ENCODE measurements at places on chromosomes 16 and 17. TPM values are rescaled to one million over a fixed set of nuclear protein-coding genes. Genes with fewer than 3 reads are reported as not detected.

- peaks cover 10% of the 10 kb centered on the region for H3K4me1 ChIP-seq
- no peak overlapping the region for H3K4me3 ChIP-seq
Measured at GRCh38 chr17:8081876-8082275, 5.6 kb downstream of the ALOX12B start.

GRCh38 chr17:45155029-45155428 lies 6.6 kb upstream of the HEXIM2 start:
- DNase-seq, result no peak
- no peak overlapping the region for H3K27ac ChIP-seq
- no peaks in the 10 kb centered on the region for H3K36me3 ChIP-seq
- peaks cover 5% of the 10 kb centered on the region for H3K27me3 ChIP-seq

GRCh38 chr17:49996495-49997300 lies 1.7 kb upstream of the DLX3 start:
- no peak overlapping the region for H3K27ac ChIP-seq
- peak; percentile 64 for DNase-seq
- H3K4me3 ChIP-seq, result peak overlapping the region; percentile 69
- H3K27me3 ChIP-seq, result peaks cover 95% of the 10 kb centered on the region

DNA sequence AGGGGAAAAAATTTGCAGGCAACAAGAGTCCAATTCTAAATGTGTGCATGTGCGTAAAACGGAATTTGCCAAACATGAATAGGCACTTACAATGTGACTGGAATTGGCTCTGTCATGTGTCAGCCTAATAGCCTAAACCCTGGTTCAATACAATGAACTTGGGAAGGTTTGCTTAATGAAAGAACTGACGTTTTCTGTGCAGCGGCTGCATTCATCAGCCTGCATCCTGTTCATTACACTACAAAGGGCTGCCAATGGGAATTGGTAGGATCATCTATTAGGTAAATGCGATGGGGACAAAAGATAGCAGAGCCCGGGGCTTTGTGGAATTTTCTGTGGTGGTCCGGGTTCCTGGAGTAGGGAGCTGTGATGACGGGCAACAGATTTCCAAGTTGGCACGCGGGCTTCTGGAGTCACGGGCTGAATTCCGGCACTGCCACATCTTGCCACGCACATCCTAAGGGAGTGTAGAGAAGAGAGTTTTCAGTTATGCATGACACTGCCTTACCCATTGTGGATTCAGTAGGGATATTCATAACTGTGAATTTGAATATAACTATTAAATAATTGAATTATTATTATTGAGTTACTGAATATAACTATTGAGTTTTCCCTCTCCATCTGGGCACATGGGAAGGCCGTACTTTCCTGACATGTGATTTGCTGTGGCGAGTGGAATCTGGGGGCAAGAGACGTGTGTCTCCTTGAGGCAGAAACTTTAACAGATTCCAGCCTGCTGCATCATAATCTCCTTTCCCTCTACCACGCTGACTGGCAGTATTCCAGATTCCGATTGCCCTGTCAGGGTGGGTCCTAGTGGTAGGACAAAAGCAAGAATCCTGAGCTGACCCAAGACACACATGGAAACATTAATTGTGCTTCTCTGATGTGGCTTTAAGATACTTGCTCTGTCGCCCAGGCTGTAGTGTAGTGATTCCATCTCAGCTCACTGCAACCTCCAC lies 565.6 kb downstream of the WWOX start:
- peak; percentile 20 for DNase-seq
- H3K36me3 ChIP-seq, result no peaks in the 10 kb centered on the region
- no peaks in the 10 kb centered on the region for H3K27me3 ChIP-seq
- H3K4me3 ChIP-seq, result no peak overlapping the region
- no peak overlapping the region for H3K27ac ChIP-seq
- peaks cover 2% of the 10 kb centered on the region for H3K4me1 ChIP-seq

DNA sequence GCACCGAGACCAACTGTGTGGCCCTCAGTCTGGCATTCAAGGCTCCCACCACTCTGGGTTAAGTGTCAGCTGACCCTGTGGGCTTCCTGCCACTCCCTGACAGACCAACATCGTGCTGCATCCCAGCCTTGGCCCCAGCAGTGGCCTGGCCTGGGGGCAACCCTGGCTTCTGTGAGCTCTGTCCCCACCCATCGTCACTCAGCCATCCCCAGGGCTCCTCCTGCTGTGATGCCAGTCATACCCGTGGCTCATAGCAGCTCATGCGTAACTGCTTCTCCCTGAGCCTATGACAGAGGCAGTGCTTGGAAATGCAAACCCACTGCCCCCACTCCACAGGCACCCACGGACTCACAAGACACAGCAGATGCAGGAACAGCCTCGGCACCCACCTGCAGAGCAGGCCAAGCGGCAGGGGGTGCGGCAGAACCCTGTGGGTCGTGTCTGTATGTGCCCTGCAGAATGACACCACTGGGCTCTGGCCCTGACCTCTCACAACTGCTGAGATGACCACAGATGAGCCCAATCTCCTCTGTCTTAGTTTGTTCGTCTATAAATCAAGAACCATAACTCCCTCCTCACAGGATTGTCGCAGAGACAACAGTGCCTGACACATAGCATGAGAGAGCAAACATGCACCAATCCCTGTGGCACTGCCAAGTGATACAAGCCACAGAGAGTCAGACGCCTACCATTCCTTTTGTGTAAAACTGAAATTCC lies 26.6 kb downstream of the PIEZO1 start:
- H3K27me3 ChIP-seq, result no peaks in the 10 kb centered on the region
- H3K4me1 ChIP-seq, result peaks cover 8% of the 10 kb centered on the region
- no peak overlapping the region for H3K4me3 ChIP-seq
- DNase-seq, result no peak
- no peaks in the 10 kb centered on the region for H3K36me3 ChIP-seq

DNA sequence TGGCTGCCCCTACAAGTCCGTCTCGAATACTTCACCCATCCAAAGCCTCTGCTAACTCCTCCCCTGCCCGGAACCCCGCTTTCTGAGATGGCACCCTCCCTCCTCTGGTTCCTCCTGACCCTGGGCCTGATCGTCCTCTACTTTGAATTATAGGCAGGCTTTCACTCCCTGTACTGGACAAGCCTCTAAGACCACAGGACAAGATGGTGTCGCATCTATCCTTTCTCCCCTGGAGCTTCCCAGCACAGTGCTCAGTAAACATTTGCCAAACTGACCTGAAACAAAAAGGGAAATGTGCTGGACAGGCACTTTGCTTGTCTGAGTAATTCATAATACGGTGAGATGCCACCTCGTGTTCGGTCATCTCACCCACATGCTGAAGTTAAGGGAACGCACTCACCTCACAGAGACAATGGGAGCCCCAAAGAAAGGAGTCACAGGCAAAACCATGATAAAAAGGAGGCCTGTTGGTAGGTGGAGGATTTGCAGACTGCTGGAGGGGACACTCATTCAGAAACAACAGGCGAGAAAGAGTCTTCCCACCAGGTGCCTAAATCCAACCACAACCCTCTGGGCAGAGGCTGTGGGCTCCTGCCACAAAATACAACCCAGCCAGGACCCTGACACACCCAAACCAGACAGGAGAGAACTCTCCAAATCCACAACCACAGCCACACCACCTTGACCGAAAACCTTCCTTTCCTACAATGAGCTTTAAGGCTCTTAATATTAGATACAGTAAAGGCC lies 28.2 kb downstream of the SNN start:
- DNase-seq, result no peak
- H3K27ac ChIP-seq, result no peak overlapping the region
- peaks cover 6% of the 10 kb centered on the region for H3K36me3 ChIP-seq
- no peak overlapping the region for H3K4me3 ChIP-seq
- no peaks in the 10 kb centered on the region for H3K27me3 ChIP-seq
- H3K4me1 ChIP-seq, result no peaks in the 10 kb centered on the region

DNA sequence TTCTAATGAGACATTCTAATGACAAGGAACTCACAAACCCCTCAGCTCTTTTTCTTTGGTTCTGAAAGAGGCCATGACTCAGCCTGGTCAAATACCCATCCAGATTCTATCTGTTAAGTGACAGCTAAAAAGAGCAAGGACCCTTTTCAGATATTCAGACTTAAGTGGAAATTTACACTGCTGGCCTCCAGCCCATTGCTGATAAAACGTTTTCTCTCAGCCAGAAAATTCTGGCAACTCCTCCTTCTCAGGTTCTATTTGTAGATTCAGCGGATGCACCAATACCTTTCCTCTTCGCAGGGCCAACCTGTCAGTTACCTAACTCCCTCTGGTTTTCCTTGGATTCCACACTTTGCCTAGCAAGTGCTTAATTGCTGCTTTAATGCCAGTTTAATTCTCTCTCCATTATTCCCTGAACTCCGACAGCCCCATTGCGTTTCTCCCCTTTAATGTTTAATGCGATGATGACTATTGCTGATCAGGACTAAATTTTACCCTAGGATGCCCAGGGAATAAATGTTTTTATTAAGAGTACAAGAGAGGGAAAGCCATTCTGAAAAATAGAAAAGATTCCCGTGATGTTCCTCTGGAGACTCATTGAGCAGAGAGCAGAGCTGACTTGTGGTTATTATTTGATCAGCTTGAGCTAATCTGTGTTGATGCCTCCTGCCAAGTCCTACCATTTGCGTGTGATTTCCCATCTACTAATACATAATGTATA lies 35.9 kb upstream of the TOM1L1 start:
- H3K4me3 ChIP-seq, result no peak overlapping the region
- no peaks in the 10 kb centered on the region for H3K4me1 ChIP-seq
- no peaks in the 10 kb centered on the region for H3K27me3 ChIP-seq
- no peak overlapping the region for H3K27ac ChIP-seq
- no peak for DNase-seq

- H3K36me3 ChIP-seq, result no peaks in the 10 kb centered on the region
- peak; percentile 39 for DNase-seq
- H3K27me3 ChIP-seq, result peaks cover 17% of the 10 kb centered on the region
Measured at GRCh38 chr17:73309727-73310596, 1.8 kb downstream of the CDC42EP4 start.

GRCh38 chr17:77489239-77489892 lies 348.6 kb downstream of the SEC14L1 start:
- no peaks in the 10 kb centered on the region for H3K36me3 ChIP-seq
- no peaks in the 10 kb centered on the region for H3K4me1 ChIP-seq
- no peak overlapping the region for H3K4me3 ChIP-seq
- no peak overlapping the region for H3K27ac ChIP-seq

- H3K4me1 ChIP-seq, result no peaks in the 10 kb centered on the region
- H3K36me3 ChIP-seq, result no peaks in the 10 kb centered on the region
- no peaks in the 10 kb centered on the region for H3K27me3 ChIP-seq
- peak; percentile 24 for DNase-seq
- H3K4me3 ChIP-seq, result no peak overlapping the region
- no peak overlapping the region for H3K27ac ChIP-seq
Measured at GRCh38 chr16:3541527-3542155, 35.6 kb downstream of the NLRC3 start.

- no peak for DNase-seq
- H3K4me1 ChIP-seq, result no peaks in the 10 kb centered on the region
- no peaks in the 10 kb centered on the region for H3K27me3 ChIP-seq
- H3K27ac ChIP-seq, result no peak overlapping the region
Measured at GRCh38 chr16:50395763-50396710, 27.2 kb upstream of the BRD7 start.

GRCh38 chr17:50908860-50909764 lies 43.0 kb upstream of the TOB1 start:
- DNase-seq, result peak; percentile 76
- H3K27ac ChIP-seq, result no peak overlapping the region
- no peak overlapping the region for H3K4me3 ChIP-seq
- no peaks in the 10 kb centered on the region for H3K36me3 ChIP-seq
- H3K27me3 ChIP-seq, result no peaks in the 10 kb centered on the region

- no peaks in the 10 kb centered on the region for H3K36me3 ChIP-seq
- H3K27me3 ChIP-seq, result no peaks in the 10 kb centered on the region
- no peak overlapping the region for H3K4me3 ChIP-seq
- DNase-seq, result no peak
Measured at GRCh38 chr16:11303405-11304138, 22.4 kb upstream of the PRM1 start.

DNA sequence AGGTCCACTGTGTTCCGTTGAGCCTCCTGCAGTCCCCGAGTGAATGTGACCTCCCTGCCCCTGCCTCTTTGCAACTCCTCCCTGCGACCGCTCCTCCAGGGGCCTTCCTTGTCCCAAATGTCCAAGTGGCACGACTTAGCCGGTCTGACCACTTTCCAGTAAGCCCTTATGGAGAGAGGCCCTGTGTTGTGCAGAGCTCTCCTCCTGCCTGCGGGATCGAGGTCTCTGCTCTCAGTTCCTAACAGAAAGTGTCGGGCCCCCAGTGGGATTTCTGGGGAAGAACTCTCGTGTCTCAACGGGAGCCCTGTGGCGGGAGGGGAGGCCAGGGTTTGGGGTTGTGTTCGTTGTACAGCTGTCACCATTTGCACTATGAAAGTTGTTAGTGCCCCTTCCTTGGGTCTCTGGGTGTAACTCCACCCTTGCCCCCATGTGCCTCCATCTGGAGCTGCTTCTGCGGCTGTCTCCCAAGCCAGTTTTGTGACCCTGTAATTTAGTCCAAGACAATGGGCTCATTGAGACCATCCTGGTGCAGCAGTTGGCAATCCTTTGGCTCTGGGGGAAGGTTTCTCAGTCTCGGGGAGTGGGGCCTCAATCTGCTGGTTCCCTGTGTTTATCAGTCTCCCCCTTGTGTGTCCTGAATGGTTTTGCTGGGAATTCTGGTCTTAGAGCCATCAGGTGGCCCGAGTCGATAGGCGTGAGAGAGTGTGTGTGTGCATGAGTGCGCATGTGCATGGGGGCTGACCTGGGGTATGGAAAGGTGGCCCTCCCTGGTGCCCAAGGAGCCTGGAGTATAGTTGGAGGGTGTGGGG lies 234.5 kb downstream of the SEC14L1 start:
- H3K27ac ChIP-seq, result no peak overlapping the region
- H3K4me3 ChIP-seq, result peak overlapping the region; percentile 96
- no peaks in the 10 kb centered on the region for H3K36me3 ChIP-seq
- H3K4me1 ChIP-seq, result peaks cover 54% of the 10 kb centered on the region

DNA sequence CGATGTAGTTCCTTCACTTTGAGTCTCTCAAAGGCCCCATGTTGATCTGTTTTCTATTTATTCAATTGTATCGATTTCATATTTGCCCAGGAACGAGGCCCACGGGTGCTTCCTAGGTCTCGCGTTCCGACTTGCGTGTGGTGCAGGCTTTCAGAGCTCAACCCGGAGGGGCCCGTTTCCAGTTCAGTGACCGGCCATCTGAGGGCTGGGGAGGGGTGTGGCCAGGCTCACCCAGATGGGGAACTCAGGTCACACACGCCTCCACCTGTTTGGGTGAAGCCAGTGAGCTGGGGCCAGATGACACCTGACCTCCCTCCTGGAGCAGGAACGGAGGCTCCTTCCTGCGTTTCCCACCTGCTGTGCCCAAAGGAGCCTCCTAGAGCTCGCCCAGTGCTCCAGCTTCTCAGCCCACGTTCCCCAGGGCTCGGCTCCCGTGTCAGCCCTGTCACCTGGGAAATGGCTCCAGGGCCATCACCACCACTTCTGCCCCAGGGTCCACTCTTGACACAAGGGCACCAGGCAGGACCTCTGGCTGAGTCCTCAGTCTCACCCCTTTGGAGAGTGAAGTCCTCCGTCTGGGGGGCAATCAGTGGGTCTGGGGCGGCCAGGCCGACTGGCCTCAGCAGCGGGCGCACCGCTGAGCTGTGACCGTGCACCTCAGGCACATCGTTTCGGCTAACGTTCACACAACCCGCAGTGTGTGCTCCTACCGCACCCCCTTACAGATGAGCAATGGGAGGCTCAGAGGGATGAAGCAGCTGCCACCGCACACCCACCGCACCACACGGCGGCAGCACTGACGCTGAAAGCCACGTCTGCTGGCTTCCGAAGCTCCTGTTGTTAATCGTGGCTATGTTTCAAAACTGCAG lies 18.0 kb downstream of the FOXF1 start:
- H3K27me3 ChIP-seq, result no peaks in the 10 kb centered on the region
- no peak overlapping the region for H3K4me3 ChIP-seq
- no peaks in the 10 kb centered on the region for H3K36me3 ChIP-seq
- no peak overlapping the region for H3K27ac ChIP-seq

Gene TNFRSF17
- polyA plus RNA-seq, result not detected

Gene FOXN1
- not detected for polyA plus RNA-seq

Gene TANGO6
- 7.2 TPM for polyA plus RNA-seq

Gene BTBD17
- 1.9 TPM for polyA plus RNA-seq

Gene TCAP
- 0.80 TPM for polyA plus RNA-seq

Gene MYO1C
- polyA plus RNA-seq, result 13.9 TPM

Gene OTOP2
- not detected for polyA plus RNA-seq
